ENCODE measurements at places on chromosomes 7 and 10.

DNA sequence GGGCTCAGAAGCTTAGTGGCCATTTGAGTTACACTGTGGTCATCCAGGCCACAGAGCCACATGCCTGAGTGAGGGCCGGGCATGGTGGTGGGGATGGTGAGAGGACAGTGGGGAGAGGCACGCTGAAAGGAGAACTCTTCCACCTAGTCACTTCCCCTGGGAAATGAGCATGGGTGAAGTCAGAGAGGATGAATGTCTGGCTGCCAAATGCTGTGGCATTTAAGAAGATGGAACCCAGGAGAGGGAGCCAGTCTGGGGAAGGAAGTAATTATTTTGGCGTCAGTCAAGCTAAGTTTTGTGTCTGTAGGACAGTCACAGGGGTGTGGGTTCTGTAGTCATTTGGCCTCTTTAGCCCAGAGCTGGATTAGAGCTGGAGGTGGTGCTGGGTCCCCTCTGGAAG, 86.0 kb upstream of the PODXL start:
- DNase-seq = no peak

DNA sequence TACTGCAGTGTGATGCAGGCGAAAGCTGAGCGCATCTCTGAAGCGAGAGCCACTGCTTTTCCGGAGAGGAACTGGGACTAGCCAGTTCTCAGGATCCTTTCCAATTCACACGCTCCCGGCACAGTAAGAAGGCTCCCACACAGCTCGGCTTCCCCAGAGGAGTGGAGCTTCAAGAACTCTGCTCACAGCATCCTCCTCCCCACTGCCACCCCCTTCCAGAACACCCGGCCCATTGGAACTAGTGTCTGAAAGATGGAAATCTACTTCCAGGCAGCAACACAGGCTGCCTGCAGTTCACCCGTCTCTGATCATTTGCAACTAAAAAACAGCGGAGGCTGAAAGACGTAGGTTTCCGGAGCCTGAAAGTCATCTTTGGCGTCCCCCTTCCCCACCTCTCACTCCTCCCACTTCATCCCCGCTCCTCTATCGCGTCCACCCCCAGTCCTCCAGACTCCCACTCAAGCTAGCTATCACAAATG, at the start of gene DGKB:
TSS of gene DGKB (minus strand) at position 163 of the 479 bp plus-strand sequence.
- DNase-seq = no peak

DNA sequence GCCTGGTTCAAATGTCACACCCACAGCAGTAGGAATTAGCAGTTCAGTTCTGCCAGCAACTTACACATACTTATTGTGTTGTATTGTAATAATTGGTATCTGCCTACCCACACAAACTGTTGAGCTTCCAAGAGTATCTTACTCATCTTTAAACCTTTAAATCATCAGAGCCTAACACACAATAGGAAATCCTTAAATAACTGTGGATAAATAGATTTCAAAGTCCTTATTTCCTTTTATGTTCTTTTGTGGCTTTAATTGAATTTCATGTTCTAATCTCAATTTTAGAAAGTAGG, 3.9 kb downstream of the CASD1 start:
- DNase-seq = no peak

- no peak for DNase-seq
Measured at GRCh38 chr7:128963327-128963757, 25.6 kb downstream of the IRF5 start.

DNA sequence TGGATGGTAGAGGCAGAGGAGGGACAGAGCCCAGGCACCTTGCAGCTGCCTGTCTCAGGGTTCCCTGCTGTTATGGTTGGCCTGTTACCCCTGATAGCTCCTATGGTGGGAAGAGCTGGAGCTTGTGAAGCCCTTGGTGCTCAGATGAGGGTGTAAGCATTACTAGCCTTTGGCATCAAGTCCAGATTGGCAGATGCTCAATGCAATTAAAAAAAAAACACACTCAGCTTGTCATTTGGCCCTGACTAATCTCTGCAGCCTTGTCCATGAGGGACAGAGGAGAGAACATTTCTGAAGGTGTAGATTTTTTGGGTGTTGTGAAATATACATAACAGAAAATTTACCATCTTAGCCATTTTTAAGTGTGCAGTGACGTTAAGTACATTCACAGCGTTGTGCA, 86.3 kb downstream of the PLPP4 start:
- DNase-seq = no peak

DNA sequence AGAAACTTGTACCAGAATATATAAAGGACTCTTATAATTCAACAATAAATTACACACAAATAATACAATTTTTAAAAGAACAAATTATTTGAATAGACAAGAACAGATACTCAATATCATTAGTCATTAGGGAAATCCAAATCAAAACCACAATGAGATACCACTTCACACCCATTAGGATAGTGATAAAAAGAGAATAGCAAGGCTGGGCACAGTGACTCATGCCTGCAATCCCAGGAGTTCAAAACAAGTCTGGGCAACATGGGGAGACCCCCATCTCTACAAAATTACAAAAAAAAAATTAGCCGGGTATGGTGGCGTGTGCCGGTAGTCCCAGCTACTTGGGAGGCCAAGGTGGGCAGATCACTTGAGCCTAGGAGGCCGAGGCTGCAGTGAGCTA, 52.2 kb upstream of the KCNIP2 start:
- no peak for DNase-seq

DNA sequence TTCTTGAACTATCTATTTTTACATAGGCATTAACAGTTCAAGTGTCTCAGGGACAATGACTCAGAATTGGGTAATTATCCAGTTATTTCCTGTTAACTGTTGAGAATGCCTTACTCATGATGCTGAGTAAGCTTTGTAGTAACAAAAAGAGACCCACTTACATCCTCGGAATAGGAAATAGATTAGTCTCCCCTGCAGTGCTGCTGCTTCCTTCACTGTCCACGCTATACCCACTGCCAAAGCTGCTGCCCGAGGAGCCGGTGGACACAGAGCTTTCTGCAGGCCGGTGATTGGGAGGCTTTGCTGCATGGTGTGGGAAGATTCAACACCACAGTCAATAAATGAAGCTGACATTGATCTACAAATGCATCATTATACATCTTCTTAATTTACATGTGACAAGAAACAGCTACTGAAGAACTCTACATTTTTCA, 357.1 kb downstream of the PCLO start:
- no peak for DNase-seq

DNA sequence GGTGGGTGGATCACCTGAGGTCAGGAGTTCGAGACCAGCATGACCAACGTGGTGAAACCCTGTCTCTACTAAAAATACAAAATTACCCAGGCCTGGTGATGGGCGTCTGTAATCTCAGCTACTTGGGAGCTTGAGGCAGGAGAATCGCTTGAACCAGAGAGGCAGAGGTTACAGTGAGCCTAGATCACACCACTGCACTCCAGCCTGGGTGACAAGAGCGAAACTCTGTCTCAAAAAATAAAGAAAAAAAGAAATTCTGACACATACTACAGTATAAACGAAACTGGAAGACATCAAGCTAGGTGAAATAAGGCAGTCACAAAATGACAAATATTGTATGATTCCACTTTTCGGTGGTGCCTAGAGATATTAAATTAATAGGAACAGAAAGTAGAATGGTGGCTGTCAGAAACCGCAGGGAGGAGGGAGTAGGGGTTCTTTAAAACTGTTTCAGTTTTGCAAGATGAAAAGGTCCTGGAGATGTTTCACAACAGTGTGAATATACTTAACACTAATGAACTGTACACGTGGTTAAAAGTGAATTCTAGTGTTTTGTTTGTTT, 23.2 kb downstream of the PILRA start:
- DNase-seq = no peak

GRCh38 chr7:46600340-46600739, 679.3 kb upstream of the IGFBP3 start:
- no peak for DNase-seq

DNA sequence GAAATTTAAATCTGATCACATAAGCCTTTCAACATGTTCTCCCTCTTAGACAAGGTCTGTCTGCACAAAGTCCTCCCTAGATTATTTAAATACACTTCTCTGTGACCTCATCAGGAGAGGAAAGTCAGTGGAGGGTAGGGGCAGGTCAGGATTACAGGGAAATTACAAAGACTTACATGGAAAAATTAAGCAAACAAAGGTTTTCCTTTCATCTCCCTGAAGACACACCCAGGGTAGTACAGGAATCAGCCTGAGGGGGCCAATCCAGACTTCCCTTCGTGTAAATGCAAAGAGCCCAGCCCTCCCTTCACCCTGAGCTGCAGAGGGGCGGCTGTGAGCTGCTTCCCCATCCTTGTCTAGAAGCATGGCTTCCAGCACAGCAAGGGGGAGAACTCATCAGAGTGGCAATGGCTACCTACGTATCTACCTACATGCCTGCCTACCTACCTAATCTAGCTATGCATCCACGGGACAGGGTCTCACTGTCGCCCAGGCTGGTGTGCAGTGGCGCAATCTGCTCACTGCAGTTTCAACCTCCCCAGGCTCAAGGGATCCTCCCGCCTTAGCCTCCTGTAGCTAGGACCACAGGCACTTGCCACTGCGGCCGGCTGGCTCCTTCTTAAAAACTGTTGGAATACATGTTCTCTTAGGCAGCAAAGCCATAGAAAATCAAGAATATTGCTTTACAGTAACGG, 33.2 kb downstream of the PITRM1 start:
- DNase-seq = no peak

DNA sequence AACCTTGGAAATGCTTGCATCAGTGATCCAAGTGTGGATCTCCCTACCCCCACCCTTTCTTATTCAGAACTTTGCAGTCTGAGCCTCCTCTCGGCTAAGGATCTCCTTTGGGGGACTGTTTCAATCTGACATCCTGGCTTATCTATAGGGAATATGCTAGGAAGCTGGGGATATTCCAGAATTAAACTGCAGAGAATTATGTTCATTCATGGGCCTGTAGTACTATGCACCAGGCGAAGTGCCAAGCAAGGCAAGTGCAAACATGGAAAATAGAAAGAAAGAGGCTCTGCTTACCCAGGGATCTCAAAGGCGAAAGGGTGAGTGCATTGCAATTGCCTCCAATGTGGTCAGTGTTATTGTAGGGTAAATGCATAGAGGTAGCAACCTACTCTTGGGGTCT, 96.5 kb downstream of the CACNB2 start:
- DNase-seq = no peak

GRCh38 chr7:47227762-47228177, 354.1 kb downstream of the TNS3 start:
- no peak for DNase-seq

- no peak for DNase-seq
Measured at GRCh38 chr7:136018104-136018503, 40.9 kb upstream of the MTPN start.

- no peak for DNase-seq
Measured at GRCh38 chr7:102412548-102412947, 16.4 kb downstream of the PRKRIP1 start.

- DNase-seq = no peak
Measured at GRCh38 chr7:76211216-76211615, 9.5 kb downstream of the SRRM3 start.

DNA sequence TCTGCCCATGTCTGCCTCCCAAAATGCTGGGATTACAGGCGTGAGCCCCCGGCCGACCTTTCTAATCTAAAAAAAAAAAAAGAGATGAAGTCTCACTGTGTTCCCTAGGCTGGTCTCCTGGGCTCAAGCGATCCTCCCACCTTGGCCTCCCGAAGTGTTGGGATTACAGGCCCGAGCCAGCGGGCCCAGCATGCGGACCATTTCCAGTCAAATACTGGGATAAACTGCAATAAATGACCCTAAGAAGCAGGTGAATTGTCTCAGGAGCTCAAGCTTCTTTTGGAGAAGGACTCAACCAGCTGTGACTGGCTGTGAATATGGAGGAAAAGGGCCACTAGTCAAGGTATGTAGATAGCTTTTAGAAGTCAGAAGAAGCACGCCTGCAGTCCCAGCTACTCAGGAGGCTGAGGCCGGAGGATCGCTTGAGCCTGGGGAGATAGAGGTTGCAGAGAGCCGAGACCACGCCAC, 550 bp upstream of the CREM start:
- no peak for DNase-seq

DNA sequence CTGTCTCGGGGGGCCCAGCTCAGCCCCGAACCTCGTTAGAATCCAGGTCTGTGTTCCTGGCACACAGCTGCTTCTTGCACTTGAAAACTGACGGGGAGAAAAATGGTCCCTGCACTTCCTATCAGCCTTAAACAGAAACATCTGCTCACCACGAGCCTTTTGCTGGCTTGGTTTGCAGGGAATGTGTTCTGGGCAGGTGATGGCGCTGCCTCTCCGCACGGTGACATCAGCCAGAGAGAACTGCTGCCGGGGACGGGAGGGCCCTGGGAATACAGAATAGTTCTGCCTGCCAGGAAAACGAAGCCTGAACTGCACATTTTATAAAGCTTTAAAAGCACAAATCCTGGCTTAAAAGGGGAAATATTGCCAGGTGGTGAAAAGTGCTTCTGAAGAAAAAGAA, 622.5 kb downstream of the TYW1 start:
- DNase-seq = no peak

DNA sequence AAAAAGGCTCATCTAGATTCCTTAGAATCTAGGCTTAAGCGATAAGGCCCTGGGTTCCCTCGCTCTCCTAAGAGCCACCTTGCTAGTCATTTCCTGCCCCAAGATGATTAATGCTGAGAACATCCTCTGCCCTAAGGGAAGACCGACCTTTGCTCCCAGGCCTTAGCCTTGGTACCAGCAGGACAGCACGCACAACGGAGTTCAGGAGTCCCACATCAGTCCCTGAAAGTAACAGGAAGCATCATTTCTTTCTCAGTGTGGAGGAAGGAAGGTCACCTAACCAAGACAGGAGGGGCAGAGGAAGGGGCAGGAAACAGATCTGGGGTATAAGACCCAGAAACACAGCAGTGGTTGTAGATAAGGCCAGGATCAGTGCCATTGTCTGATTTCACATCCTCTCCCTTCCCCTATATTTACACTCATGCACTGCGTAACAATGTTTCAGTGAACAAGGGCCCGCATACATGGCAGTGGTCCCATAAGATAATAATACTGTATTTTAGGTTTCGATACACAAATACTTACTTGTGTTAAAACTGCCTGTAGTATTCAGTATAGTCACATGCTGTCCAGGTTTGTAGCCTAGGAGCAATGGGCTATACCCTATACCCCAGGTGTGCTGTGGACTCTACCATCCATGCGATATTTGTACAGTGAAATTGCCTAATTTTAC, 8.1 kb upstream of the FAM107B start:
- DNase-seq = no peak

DNA sequence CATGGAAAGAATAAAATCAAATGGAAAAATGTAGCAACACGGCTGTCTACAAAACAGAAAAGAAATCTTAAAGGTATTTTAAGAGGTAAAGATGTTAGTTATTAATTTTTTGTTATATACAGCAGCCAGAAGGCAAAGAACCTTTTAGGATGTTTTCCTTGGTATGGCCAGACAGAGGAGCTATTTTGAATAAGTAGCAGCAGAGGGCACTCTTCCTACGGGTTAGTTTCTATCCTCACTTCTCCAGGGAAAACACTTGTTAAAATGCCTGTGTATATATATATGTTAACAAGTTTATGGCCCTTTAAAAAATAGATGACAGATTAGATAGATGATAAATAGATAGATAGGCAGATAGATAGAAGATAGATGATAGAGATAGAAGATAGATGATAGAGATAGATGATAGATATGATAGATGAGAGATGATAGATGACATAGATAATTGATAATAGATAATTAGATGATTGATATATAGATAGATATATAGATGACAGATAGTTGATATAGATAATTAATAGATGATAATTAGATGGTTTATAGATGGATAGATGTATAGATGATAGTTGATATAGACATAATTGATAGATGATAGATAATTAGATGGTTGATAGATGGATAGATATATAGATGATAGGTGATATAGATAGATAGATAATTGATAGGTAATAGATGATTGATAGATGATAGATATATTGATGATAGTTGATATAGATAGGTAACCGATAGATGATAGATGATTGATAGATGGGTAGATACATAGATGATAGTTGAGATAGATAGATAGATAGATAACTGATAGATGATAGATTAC, 57.8 kb upstream of the WIPF3 start:
- no peak for DNase-seq
